ENCODE measurements at places on chromosomes 6 and 20.

DNA sequence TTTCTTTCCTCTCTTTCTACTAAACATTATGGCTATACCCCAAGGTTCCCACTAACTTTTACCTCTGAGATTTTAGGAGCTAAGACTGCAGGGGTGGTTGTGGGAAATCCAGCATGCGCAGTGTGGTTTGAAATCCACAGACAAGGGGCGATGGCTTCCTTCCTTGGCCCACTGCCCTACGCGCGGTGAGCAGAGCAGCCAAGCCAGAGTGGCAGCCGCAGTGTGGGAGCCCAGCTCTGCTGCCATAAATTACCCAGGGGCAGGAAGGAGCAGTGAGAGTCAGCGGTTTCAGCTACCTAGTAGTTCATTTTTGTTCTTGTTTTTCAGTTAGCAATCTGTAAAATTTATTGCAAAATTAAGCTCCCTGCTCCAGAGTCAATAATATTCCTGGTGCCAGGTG, 101.4 kb downstream of the BMP2 start:
- DNase-seq = no peak

- no peak for DNase-seq
Observed at GRCh38 chr6:117933471-117933870, 26.4 kb downstream of the SLC35F1 start.

DNA sequence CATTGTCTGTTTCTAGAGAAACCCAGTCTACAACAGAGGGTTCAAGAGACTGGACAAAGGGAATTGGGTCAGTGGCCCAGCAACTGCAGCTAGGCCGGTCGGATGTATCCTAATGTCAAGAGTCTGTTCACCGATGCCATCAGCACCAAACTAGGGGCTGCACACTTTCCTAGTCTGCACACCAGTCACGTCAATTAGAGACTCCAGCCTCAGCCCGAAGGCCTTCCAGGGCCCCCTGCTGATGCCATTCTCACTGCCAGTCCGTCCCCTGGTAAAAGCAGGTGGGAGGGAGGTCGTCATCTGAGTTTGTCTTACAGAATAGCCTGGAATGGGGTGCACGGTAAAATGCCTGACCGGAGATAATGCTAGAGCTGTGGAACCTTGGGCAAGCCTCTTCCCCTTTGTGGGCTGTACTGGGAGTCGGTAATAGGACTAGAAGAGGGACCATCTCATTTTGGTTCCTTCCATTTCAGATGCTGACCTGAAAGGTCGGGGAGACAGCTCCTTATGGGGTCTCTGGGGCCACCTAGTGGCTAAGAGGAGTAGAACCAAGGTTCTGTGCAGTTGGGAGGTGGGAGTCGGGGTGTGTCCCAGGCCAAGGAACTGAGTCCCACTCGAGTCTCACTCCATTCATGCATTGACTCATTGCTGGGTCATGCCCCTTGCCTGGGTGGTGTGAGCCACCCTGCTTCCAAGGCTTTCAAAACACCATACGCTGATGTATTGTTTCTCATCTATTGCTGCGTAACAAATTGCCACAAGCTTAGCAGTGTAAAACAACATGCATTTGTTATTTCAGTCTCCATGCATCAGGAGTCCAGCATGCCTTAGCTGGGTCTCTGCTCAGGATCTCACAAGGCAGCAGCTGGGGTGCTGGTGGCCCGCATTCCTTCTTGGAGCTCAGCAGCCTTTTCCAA, 5.1 kb downstream of the SOX12 start:
- DNase-seq = no peak

- DNase-seq = no peak
Observed at GRCh38 chr6:52491203-52492069, 71.3 kb downstream of the EFHC1 start.

DNA sequence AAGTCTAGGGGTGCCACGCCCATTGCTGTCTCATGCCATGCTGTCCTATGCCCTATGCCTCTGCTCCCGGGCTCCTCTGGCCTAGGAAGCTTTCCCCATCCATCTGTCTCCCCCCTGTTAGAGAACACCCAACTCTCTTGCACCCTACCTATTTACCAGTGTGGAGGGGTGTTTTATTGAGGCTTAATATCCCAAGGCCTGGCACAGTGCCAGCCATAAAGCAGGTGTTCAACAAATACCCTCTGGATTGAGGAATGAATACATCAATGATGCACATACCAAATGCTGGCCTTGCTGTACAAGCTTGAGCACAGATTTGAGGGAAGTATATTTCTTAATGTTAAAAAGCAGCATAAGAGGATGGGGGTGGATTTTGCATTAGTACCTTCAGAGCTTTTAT, 38.3 kb downstream of the METTL24 start:
- DNase-seq = no peak

DNA sequence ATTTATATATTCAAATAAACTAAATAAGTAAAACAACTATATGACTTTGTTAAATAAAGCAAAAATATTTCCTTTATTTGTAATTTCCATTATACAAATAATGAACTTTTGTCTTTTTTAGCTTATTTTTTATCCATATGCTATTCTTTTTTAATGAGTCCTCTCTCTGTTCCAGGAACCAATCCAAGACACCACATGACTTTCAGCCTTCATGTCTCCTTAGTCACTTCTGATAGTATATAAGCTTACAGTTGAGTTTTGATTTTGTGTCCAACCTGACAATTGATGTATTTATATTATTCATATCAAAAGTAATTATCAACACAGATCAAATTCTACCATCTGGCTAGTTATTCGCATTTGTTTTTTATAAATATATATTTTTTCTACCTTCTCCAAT, 582.3 kb upstream of the GJE1 start:
- DNase-seq = no peak
